Omental fat pad (tissue), 4 donors: ENCODE measurements at places on chromosomes 3 and 15.

DNA sequence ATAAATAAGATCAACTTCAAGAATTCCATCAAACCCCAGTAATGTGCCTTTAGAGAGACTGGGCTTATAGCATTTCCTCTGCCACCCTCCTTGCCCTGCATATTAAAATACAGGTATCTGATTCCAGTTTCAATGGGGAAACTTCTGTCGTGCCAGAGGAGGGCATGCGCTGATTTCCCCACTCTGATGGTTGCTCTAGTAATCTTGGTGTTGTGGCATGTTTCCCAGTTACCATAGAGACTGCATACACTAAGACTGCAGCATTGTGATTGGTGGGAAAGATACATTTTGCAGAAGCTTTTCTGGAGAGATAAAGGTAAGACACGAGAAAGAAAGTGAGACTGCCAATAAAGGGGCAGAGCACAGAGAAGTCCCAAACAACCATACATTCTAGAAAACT, 225.6 kb downstream of the TIGIT start:
- DNase-seq = no peak

DNA sequence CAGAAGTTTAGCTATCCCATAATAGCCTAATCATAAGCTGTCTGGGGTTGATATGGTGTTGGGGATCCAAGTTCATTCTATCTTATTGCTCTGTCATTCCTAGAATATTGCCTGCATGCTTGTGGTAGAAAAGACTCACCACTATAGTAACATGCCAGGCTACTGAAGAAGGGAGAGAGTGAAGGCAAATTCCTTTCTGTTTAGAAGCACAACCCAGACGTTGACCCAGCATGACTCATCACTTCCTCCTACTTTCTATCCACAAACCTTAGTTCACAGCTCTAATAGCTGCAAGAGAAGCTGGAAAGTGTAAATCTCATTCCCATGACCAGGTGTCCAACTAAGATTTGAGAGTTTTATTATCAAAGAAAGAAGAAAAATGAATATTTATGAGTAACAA, 57.8 kb upstream of the NMD3 start:
- no peak for DNase-seq

DNA sequence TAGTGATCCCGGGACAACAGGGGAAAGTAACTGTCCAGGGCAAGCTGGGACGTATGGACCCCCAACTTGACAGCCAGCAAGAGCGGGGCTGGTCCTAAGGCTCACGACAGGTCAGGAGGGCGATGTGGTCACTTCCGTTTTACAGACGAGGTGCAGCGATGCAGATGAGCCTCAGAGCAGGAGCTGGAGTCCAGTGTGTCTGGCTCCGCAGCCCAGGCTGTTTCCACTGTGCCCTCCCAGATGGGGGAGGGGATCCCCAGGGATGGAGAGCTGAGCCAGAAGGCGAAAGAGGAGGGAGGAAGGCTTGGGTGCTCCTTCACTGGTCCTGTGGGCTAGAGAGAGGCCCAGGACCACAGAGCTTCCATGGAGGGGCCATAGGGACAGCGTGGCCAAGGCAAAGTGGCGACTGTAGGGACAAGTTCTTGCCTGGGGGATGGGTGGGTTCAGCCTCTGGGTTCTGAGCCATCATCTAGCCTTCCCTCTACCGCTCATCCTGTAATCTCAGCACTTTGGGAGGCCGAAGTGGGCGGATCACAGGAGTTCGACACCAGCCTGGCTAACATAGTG, 5.7 kb downstream of the SNX33 start:
- no peak for DNase-seq

DNA sequence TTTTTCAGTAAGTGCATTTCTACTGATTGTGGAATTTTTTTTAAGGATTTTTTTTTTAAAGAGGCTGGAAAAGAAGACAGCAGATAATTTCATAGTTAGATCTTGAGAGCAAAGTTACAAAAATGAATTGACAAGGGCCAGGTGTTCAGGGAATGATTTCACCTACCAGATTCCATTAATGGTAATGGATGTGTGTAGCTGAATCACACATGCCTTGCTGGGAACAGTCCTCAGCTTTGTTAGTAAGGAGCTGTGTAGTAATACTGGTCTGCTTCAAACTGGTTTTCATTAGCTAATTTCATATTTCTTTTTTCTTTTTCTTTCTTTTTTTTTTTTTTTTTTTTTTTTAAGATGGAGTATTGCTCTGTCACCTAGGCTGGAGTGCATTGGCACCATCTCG, 16.0 kb downstream of the NR1D2 start:
- DNase-seq = no peak

DNA sequence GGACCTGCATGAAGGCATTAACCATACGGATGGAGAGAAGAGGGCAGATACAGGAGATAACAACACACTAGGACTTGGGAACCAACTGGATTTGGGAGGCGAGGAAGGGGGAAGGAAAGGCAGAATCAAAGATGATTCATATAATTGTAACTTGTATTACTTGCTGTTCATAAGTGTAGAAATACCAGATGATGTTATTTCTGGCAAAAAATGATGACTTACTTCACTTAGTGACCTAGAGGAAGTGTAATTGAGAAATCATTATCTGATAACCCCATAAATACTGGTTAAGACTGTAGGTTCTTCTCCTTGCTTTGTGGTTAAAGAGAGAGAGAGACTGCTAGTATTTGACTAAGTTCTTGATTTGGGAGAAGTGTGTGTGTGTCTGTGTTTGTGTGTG, 50.5 kb upstream of the GK5 start:
- no peak for DNase-seq

DNA sequence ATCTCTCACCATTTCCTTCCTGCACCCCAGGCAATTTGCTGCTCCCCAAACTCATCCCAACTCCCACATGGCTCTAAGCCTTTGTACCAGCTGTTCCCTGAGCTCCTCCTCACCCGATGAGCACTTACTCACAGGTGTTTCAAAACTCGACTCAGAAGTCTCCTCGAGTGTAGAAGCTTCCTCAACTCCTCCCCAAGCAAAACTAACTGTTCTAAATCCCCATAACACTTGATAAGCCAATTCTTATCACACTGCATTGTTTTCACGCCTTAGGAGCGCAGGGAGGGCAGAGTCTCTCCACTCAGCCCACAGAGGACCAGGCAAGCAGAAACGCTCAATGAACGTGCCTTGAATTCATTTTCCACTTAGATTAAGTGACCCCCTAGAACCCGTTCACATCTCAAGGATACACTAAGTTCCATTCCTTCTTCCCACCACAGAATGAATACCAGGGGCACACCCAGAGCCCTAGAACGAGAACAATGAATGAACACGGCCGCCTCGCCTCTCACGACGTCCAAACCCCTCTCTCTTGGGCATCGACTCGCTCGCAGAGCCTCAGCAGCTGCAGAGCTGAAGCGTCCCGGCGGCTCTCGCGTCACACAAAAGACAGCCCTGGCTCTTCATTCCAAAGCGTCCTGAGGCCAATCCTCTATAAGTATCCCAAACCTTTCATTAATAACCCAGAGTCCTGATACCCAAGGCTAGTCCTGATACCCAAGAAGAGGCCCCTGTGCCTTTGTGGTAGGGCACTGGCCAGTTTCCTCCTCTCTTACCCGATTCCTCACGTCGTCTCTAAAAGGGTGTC, 1.1 kb downstream of the RAF1 start:
- no peak for DNase-seq

- DNase-seq = no peak
These were observed 227.8 kb downstream of the TBL1XR1 start for GRCh38 chr3:176969506-176969905.

- no peak for DNase-seq
These were observed 32.2 kb downstream of the PPP2R3A start for GRCh38 chr3:135997554-135998320.

- DNase-seq = no peak
These were observed 26.0 kb downstream of the TMEM158 start for GRCh38 chr3:45199837-45200648.

GRCh38 chr3:32095431-32095830, 11.0 kb upstream of the GPD1L start:
- no peak for DNase-seq

GRCh38 chr3:124700880-124701684, 29.2 kb upstream of the UMPS start:
- DNase-seq = no peak

DNA sequence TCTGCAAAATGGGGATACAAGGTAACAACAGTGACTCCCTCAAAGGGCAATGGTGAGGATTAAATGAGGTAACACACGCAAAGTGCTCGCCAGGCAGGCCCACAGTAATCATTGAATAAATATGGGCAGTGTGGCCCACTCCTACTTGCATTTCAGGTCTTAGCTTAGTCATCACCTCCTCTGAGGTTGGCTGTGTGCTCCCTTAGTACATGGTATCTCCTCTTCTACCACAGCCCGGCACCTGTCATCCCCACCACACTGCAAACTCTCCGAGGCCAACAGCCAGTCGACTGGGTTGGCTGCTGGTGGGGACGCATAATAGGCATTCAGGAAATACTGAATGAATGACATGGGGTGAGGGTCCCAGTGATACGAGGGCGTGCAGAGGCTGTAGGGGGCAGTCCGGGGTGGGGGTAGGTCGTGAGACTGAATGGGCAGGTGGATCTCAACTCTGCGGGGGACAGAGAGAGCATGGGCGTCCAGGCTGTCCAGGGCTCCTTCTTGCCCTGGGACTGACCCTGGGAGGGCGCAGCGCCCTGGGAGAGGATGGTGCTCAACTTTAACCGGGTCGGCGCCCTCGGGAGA, 375 bp upstream of the MYZAP start:
- no peak for DNase-seq

DNA sequence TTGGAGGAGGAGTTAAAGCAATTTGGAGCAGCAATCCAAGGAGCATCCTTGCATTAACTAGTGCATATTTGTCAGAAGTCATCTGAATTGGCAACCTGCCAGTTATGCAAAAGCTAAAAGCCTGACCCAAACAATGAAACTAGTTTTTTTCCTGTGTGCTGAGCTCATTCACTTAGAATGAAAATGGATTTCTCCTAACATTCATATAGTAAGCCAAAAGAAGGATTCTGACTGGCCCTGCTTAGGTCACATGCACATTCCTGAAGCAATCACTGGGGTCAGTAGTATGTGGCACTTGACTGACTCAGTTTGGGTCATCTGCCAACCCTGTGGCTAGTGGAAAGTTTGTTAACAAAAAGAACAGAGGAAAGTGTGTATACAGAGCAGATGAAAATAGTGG, 30.5 kb downstream of the OXSM start:
- no peak for DNase-seq

- no peak for DNase-seq
These were observed 13.6 kb upstream of the DENND6A start for GRCh38 chr3:57706462-57706861.

GRCh38 chr15:90187257-90187868, 13.8 kb upstream of the SEMA4B start:
- no peak for DNase-seq

GRCh38 chr15:85108136-85108535, 126.5 kb downstream of the PDE8A start:
- DNase-seq = no peak

- DNase-seq = no peak
These were observed 40.9 kb downstream of the SEMA3G start for GRCh38 chr3:52403955-52404354.

GRCh38 chr3:52433996-52434479, 10.9 kb downstream of the SEMA3G start:
- peak; percentile 16 for DNase-seq
